Activated CD8-positive, alpha-beta T cell treated with anti-CD3 and anti-CD28 coated beads for 36 hours (primary cell): ENCODE measurements at places on chromosomes 3 and 15. TPM values are rescaled to one million over a fixed set of nuclear protein-coding genes. Genes with fewer than 3 reads are reported as not detected.

DNA sequence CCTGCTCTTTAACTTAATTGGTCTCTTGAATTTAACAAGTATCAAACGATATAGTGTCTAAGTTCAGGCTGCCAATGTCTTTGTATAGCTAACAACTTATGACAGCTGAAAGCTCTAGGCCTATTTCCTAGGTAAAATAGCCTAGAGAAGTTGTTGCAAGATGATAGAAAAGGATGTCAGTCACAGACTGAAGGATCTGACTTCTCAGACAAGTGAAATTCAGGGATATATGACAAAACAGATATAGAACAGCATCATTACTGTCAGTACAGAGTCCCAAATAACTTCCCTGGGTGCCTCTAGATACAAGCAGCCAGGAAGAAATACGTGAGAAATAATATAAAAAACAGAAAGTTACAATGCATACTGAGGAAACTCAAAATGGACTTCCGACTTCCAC is 26.7 kb downstream of the C3orf70 start:
- no peak for DNase-seq

The SIDT1 gene
- total RNA-seq = 24.0 TPM

GRCh38 chr15:39511000-39511915 is 69.6 kb upstream of the THBS1 start:
- DNase-seq = no peak

DNA sequence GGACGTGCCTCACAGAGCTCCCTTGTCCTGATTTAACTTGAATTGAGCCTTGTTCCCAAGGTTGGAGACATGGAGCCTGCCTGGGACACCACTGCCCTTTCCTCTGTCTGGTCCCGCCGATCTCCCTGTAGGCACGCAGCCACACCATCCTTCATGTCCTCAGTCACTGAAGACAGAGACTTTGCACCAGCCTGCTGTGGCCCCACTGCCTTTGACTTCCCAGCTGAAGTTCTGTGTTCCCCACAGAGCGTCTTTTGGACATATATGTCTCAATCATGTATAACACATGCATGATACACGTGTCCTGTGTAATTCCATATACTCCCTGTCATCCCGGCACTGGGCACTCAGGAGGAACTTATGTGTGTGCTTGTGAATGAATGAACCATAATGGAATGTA is 23.6 kb downstream of the GABRA5 start:
- DNase-seq = no peak

- no peak for DNase-seq
Measured at GRCh38 chr3:158909870-158910269, 108.0 kb downstream of the MFSD1 start.

The ARIH1 gene
- total RNA-seq = 175 TPM

The INSYN1 gene
- total RNA-seq = not detected
